Esophagus mucosa (tissue), 1 donor: ENCODE measurements at places on chromosomes 11 and 22. TPM values are rescaled to one million over a fixed set of nuclear protein-coding genes. Genes with fewer than 3 reads are reported as not detected.

The WNT7B gene
- 8.4 TPM for total RNA-seq

The UBQLN3 gene
- not detected for total RNA-seq

The PPP1R14B gene
- total RNA-seq = 265 TPM

The MPPED2 gene
- total RNA-seq = 0.72 TPM

The ADAMTS8 gene
- 0.56 TPM for total RNA-seq

The TMEM25 gene
- 8.3 TPM for total RNA-seq

The FAM227A gene
- 0.72 TPM for total RNA-seq

The ADAMTS15 gene
- 2.0 TPM for total RNA-seq

The AIFM3 gene
- 1.5 TPM for total RNA-seq

The SPDYC gene
- total RNA-seq = not detected

The CCDC81 gene
- total RNA-seq = 0.28 TPM

The PHETA2 gene
- total RNA-seq = 5.5 TPM

The PHLDA2 gene
- total RNA-seq = 45.0 TPM
